ENCODE measurements at places on chromosomes 11 and 22.

DNA sequence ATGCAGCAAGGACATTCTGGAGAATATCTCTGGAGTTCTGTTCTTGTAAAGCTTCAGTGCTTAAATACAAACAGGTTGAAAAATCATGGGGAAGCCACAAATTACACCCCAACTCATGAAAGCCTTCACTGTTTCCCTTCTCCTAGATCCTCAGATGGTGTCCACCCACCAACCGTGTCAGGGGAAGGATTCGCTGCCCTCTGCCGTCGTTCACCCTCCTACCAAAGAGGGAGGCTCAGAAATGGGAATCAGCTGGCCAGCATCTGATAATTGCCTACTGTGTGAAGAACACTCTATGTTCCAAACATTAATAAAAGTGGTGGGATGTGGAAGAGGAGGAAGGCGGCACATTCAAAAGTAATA is 7.4 kb upstream of the HEPACAM start:
- no peak for DNase-seq

DNA sequence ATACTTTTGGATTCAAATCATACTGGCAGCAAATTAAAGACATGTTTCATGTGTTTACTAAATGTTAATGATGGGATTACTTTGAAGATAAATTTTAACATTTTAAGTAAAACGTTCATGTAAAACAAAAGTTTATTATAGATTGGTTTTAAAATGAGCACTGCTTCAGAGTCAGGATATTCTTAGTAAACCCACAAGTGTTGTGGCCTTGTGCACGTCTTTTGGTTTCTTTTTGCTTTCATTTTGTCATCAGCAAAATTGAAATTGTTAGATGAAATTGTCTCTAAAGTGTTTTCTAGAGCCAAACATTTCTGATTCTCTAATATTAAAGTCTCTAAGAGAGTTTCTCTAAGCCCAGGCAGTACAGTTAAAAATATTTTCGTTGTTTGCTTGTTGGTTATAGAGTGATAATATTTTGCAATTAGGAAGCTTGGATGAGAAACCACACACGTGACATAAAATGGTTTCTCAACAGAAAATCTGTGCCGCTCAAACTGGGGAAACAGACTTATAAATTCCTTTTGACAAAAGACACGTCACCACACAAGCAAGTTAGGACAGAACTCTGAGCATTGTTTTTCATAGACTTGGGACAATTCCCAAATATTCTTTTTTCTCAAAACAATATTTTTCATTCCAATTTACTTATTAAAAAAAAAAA is 164.4 kb downstream of the TEAD1 start:
- DNase-seq = no peak

GRCh38 chr11:33909150-33909549 is 17.3 kb upstream of the LMO2 start:
- DNase-seq = no peak

- DNase-seq = no peak
Observed at GRCh38 chr11:12270215-12270797, 107.1 kb upstream of the PARVA start.

DNA sequence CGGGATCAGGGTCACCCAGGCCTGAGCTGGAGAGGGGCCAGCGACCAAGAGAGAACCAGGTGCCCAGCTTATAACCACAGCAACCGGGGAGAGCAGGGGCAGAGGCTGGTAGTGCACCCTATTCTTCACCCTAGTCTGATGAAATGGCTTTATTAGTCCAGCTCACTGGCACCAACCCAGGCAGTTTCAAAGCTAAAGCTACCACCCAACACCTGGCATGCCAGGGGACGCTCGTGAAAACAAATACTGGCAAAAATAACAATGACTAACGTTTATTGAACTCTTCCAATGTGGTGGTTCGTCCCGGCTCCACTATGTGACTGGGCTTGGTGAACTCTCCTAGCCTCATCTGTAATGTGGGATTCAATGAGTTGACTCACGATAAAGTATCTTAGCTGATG is 30.6 kb downstream of the SCGB1A1 start:
- DNase-seq = no peak

Measured in fibroblast of skin of left biceps (primary cell).